HS-5 (cell line): ENCODE measurements at places on chromosomes 5 and 9.

- DNase-seq, result peak; percentile 88
Observed at GRCh38 chr5:97534166-97534565, 351.1 kb upstream of the RIOK2 start.

DNA sequence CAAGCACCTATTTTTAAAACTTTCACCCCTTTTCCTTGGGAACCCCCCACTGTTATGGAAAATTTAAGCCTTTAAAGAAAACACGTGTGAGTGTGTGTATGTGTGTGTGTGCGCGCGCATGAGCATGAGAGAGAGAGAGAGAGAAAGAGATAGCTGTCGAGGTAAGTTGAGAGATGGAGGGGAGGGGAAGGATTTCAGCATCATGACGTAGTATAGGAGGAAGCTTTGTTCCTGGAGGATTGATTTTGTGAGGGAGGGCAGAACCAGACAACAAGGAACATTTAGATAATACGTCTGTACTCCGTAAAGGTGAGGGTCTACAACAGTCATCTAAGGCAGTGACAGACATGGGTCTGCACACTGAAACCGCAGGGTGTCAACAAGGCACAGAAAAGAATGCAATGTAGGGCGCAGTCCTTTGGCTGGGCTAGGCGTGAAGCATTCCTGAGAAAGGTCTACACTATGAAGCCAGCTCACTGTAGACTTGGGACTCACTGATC lies 227.7 kb downstream of the SMARCA2 start:
- no peak for DNase-seq

DNA sequence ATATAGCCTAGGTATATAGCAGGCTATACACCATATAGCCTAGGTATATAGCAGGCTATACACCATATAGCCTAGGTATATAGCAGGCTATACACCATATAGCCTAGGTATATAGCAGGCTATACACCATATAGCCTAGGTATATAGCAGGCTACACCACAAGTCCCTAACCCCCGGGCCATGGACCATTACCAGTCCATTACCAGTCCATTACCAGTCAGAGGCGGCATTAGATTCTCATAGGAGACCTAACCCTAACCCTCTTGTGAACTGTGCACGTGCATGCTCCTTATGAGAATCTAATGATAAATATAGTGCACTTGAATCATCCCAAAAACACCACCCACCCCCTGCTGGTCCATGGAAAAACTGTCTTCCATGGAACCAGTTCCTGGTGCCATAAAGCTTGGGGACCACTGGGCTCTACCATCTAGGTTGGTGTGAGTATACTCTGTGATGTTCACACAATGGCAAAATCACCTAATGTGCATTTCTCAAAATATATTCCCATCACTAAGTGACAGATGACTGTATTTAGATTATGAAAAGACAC lies 4.7 kb downstream of the PLIN2 start:
- DNase-seq, result no peak

DNA sequence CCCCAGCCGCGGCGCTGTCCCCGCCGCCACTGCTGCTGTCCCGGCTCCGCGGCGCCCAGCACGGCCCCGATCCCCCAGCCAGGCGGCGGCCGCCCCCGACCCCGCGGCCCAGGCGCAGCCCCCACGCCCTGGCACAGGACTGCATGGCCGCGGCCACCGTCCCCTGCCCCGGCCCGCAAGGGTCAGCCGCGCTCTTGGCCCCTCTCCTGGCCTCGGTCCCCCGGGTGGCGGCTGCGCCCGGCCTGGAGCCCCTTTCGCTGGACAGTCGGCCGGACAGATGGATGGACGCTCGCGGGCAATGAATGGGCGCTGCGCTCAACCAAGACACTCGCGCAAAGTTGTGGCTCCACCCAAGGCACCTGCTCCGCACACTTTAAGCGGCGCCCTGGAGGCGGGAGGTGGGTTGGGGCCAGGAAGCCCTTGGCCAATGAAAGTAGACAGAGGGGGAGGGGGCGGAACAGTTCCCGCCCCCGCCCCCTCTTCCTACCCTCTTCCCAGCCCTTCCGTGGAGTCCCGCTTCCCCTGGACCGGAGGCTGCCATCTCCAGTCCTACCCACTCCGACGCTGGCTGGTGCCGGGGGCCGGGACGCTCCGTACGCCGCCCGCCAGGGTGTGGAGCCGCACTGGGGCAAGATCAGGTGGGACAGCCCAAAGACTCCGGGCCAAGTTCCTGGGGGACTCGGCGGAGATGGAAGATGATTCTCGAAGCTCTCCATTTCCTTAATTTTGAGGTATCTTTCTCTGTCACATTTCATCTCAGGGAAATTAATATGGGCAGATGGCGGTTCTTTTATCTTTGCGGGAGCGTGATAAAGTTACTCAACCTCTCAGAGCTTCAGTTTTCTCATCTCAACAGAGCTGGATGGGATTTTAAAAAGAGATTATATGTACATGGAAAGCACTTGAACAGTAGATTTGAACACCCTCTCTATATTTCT lies at the start of gene GLDC:
TSS of gene GLDC (minus strand) at position 375 of the 938 bp plus-strand sequence. CDS start at position 145, 230 bp downstream.
- DNase-seq, result no peak

DNA sequence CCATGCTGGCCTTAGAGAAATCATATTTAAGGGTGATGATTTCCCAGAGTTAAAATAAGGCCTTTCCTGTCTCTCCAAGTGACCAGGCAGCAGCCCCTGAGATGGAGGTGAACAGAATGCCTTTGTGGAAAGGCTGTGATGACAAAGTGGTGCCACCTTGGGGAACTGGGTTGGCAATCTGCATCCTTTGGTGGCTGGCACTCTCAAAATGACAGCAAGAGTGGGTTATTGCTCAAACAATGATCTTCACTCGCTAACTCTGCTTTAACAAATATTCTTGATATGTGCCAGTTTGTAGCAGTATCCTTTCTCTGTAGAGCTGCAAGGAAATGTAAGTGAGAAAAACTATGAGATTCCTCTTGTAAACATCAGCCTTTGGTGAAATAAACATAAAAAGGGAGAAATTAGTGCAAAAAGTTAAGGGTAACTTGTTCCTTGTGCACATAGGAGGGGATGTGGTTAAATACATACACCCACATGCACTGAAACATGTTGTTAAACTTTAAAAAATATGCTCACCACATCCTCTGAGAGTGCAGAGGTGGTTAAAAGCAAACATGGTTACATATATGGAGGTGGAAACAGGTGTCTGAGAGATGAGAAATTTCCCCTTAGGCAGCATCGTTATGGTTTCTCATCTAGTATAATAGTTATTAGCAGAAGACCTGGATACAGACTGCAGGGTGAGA lies 373.4 kb upstream of the CTNND2 start:
- no peak for DNase-seq

GRCh38 chr5:56277573-56277972 lies 44.4 kb upstream of the ANKRD55 start:
- no peak for DNase-seq

DNA sequence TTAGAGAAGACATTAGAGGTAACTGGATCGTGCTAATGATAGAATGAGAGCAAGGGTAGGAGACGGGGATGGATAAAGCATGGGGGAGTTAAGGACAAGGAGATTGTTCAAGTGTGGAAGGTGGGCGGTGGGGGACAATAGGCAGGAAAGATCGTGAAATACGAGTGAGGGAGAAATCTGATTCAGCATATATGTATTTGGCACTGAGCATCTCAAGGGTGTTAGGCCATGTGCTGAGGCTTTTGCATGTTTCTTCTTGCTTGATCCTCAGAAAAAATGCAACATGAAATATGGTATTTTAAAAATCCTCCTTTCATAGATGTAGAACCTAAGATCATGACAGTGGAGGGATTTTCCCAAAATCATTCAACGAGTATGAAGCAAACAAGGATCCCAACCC lies 240.5 kb downstream of the PAPPA start:
- DNase-seq, result no peak

- DNase-seq, result no peak
Observed at GRCh38 chr5:42982107-42982622, 58.0 kb downstream of the ANXA2R start.

DNA sequence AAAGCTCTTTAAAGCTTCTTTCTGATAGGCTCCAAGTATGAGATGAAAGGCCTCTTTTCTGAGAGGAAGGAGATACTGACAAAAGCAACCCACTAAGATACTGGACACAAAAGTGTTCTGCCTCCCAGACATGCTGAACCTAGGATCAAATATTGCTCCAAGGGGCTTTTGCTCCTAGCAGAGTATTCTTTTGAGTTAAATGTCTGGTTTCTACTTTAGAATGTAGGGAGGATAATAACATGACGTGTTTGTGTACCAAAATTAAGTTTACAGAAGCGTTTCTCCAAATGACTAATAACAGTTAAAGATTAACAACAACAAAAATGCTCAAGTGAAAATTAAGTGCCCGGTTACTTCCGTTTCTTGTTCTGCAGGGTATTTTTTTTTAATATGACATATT lies 2293.3 kb upstream of the C9orf72 start:
- DNase-seq, result no peak

DNA sequence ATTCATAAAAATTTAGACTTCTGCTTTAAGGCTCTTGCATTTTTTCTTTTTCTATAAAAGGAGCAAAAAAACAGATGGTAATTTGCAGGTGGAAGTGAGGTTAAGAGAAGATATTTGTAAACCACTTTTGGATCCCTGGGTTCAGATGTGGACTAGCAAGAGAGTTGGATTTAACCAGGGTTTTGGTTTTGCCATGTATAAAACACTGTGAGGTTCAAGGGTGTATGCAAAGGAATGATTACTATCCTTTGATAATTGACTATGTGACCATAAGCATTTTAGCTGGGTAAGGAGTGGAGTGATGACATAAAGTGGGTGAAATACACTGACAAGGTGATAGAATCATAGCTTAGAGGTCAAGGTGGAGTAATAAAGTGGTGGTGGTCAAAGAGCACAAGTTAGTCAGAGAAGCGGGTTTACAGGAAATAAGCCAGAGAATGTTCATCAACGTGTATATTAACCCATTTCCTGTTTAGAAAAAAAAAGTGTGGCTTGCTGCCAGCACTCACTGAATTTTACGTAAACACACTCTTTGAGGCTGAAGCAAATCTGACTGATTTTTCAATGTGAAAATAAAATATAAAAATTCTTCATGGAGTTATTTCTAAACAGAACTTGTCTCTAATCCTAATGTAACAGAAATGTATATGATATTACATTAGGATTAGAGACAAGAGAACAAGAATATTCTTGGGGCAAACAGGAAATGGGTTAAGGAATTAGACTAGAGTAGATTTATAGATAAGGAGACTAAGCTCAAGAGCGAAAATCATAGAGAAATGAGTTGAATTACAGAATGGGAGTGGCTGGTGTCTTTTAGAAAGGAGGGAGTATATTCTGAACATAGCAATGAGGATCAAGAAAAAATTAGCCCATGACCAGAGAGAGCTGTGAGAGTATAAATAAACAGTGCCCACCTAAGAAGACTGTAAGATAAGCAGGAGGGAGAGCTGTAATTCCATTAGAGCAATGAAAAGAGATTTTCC lies 74.5 kb downstream of the CDKN2A start:
- peak; percentile 58 for DNase-seq

DNA sequence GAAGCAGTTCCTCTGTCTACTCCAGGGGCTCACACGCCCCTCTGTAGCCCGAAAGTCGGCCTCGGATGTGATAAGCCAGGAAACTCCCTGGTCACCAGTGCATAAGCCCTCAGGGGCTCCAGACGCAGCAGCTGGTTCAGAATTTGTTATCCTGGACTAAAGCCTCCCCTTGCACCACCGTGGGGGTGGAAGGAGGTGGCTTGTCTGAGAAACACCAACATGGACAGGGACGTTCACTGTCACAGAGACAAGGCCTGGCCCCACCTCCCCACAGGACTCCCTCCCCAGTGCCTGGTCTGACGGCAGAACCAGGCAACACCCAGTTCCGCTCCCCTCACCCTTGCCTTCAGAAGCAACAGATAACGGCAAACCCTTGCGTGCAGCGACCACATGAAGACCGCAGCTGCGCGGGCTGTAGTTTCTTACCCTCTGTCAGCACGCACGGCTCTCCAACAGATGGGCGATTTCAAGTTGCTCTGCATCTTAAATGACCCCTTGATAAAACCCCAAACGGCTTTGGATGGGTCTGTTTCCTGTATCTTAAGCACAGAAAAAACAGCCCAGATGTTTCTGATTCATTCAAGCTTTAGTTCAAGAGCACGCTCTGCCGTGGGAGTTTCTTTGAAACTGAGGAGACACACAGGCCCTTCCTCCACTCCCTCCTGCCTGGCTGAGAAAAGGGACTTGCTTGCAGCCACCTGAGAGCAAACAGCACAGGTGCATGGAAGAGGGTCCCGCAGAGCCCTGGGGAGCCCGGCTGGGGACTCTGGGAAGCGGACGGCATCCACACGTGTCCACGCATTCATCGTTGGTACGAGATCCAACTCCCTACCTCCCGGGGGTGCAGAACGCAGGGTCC lies 44.7 kb upstream of the NKD2 start:
- no peak for DNase-seq

- no peak for DNase-seq
Observed at GRCh38 chr5:179618923-179619554, 4.4 kb downstream of the HNRNPH1 start.

GRCh38 chr9:35609001-35609819 lies 4.1 kb downstream of the TESK1 start:
- no peak for DNase-seq

DNA sequence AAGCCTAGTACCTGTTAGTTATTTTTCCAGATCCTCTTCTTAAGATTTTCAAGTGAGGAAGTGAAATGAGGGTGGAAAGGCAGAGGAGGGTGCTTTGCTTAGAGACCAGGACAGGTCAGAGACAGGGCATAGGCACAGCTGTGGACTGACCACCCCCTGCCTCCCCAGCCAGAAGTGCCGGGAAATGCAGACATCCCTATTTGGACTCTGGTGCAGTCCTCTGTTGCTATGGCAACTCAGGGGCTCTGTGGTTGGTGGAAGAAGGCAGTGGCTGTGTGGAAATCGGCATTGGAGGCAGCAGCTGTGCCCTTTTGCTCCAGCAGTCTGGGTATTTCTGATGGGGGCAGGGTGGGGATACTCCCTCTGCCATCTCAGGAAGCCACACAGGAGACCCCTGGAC lies 43.3 kb upstream of the NDFIP1 start:
- no peak for DNase-seq

DNA sequence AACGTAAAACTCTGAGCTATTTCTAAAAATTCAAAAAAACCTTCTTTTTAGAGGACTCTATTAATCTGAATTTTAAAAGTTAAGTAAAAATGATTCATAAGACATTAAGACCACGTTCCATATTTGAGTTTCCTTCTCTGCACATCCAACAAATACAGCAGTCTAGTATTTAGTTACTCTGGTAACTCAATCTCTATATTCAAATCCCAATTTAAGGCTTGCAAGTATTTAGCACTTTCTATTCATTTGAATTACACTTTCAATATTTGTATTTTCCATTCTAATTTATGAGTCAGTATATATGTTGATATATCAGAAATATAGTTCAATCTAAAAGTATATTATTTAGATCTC lies 17.7 kb downstream of the RFX3 start:
- DNase-seq, result no peak

DNA sequence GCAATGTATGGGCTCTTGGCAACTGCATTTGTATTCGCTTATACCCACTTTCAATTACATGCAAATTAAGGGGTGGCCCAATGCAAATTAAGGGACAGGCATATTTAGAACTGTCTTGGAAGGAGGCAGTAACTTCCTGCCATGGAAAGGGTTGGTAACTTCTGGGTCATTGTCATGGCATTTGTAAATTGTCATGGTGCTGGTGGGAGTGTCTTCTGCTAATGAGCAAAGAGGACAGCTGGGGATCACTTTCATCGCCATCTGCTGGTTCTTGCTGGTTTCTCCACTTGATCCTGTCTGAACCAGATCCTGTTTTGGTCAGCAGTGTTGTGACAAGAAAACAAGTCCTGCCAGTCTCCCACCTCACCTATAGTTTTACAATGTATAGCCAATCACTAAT lies 23.3 kb upstream of the UGT3A2 start:
- DNase-seq, result peak; percentile 26
